ENCODE measurements at places on chromosomes 5 and 9. TPM values are rescaled to one million over a fixed set of nuclear protein-coding genes. Genes with fewer than 3 reads are reported as not detected.

- no peak for DNase-seq
These were observed 6.9 kb downstream of the TSC1 start for GRCh38 chr9:132937463-132937901.

DNA sequence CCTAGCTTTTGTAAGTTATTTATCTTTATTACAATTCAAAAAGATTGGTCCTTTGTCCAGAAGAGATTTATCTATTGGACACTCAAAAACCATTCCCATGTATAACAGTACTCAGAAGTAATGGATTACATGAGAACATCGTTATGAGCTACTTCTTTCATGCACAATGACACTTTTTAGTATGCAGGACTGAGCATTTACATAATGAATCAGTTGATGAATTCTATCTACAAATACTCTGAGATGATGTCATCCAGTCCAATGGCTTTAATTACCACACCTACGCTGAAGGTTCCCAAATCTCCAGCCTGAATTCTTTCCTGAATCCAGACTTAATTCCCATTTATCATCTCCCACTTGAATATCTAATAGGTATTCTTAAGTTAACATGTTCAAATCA is 75.3 kb downstream of the PTBP3 start:
- no peak for DNase-seq

DNA sequence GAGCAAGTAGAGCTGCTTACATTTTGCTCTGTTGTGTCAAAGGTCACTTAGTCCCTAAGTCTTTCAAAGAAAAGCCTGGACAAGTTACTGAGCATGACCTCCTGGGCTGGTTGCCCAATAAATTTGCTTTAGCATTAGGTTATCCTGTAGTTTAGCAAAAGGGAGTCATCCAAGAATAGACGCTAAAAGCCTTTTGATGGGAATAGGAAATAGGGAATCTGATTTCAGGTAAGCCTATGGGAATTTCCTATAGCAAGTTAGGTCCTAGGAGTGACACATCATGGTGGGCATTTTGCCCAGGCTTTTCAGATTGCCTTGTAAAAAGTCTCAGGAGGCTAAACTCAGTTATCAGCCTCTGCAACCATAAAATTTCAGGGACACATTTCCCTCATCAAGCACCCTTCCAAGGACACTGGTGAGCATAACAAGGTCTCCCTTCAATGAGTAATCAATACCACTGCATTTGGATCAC is 67.6 kb upstream of the RANBP3L start:
- no peak for DNase-seq

DNA sequence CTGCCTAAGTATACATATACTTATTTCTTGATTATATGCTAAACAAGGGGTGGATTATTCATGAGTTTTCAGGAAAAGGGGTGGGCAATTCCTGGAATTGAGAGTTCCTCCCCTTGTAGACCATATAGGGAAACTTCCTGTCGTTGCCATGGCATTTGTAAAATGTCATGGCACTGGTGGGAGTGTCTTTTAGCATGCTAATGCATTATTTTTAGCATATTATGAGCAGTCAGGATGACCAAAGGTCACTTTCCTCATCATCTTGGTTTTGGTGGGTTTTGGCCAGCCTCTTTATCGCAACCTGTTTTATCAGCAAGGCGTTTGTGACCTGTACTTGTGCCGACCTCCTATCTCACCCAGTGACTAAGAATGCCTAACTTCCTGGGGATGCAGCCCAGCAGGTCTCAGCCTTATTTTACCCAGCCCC is 80.9 kb downstream of the ALDH7A1 start:
- DNase-seq, result no peak

DNA sequence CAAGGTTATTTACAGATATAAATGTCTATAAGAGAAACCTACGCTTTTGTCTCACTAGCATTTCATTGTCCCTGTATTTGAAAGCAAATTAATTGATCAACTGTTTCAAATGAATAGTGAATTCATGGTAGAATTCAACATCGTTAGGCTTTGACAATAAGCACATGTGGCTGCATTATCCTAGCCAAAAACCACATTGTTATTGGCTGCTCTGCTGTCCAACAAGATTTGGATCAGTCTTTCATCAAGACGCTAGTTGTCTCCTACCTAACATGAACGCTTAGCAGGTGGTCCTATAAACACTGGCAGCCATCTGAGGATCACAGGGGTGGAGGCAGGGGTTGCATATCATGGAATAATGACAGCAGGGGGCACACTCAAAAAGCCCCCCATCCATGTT is 455.0 kb downstream of the CTNND2 start:
- no peak for DNase-seq

- no peak for DNase-seq
These were observed 8.9 kb upstream of the NUP214 start for GRCh38 chr9:131116281-131117120.

GRCh38 chr5:93120771-93121170 is 460.2 kb downstream of the NR2F1-AS1 start:
- no peak for DNase-seq

- no peak for DNase-seq
These were observed 23.9 kb upstream of the CPLX2 start for GRCh38 chr5:175847503-175847902.

GRCh38 chr5:90095292-90096060 is 314.1 kb downstream of the CETN3 start:
- DNase-seq, result no peak

Gene GPR150
- polyA plus RNA-seq, result 0.10 TPM

Gene CACNA1B
- polyA plus RNA-seq, result 0.55 TPM
